H9 (cell line): ENCODE measurements at places on chromosomes 16 and 17. TPM values are rescaled to one million over a fixed set of nuclear protein-coding genes. Genes with fewer than 3 reads are reported as not detected.

DNA sequence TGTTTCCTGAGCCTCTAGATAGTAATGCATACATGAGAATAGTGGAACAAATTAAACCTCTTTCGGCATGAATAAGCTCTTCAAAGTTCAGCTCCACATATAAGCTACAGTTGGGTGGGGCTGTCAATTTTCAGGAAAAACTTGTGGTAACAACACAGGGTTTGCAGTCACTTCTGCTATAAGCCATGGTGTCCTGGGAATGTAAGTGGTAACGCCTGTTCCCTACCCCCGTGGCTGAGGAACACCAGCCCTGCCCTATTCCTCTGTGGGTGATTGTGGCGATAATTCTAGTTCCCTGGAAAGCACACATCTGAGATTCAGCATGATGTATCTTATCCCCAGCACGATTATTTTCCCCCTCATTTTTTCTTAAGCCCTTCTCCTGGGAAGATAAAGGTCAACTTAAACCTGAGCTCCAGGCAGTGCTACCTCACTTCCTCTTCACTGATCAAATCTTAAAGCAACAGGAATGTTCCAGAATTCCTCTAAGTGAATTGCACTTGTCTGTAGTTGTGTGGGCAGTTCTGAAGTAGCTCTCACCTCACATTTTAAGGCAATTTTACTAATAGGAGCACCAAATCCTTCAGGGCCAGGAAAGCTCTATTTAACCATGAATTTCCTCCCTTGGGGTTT is 500.7 kb upstream of the HSBP1 start:
- no peak for DNase-seq

- DNase-seq = no peak
These were observed 150.7 kb downstream of the SOCS1 start for GRCh38 chr16:11105038-11105903.

DNA sequence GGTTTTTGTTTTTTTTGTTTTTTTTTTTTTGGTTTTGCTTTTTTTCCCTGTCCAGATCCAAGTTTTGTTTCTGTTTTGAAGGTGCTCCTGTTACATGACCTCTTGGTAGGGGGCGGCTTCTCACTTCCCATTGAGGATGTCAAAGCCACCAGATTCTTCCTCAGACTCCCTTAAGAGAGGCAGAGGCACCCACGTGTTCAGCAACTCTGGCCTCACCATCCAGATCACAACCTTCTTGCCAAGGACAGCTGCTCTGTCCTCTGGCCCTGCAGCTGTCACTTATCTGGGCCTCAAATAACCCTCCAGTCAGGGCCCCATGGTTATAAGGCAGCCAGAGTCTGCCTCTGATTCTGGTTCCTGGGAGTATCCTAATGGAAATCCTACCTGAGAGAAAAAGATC is 208.5 kb downstream of the STX8 start:
- no peak for DNase-seq

DNA sequence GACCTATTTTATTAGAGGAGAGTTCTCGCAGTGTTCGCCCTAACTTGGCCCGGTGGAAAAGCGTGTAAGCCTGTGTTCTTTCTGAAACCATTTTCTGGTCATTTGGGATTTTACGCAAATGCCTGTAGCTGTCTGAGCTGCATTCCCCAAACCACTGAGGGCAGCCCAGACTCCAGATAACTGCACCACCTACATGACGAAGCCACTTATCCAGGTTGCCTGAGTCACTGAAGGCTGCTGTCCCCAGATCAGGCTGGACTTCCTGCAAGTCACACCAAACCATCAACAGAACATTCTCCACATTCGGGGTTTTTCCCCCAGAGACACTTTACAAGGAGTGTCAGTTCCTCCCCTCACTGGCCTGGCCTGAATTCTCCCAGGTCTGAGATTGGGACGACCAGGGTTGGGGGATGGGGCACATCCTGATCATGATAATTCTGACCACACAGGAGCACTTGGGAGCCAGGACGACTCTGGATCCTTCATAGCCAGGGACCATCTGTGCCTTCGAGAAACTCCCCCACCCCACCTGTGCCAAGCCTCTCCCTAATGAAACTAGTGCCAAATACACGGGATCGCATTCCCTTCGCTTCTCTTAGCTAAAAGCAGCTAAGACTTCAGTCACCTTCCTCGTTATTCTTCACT is 2.3 kb downstream of the RPRML start:
- DNase-seq = peak; percentile 72

DNA sequence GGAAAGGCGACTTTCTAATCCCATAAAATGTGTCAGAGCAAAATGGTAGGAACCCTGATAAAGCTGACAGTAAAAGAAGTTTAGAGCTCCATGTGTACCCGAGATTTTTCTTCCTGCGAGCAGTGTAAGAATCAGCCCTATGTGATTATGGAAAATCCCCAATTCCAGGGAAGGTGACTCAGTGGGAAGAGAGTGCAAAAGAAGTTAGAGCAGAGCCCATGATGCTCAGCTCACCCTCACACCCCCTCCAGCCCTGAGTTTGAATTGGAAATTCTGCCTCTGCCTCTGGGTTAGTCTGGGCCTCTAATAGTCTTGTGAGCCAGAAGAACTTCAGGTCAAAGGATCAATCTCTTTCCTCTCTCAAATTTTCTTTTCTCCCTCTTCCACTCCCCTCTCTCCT is 12.5 kb downstream of the C17orf78 start:
- no peak for DNase-seq

DNA sequence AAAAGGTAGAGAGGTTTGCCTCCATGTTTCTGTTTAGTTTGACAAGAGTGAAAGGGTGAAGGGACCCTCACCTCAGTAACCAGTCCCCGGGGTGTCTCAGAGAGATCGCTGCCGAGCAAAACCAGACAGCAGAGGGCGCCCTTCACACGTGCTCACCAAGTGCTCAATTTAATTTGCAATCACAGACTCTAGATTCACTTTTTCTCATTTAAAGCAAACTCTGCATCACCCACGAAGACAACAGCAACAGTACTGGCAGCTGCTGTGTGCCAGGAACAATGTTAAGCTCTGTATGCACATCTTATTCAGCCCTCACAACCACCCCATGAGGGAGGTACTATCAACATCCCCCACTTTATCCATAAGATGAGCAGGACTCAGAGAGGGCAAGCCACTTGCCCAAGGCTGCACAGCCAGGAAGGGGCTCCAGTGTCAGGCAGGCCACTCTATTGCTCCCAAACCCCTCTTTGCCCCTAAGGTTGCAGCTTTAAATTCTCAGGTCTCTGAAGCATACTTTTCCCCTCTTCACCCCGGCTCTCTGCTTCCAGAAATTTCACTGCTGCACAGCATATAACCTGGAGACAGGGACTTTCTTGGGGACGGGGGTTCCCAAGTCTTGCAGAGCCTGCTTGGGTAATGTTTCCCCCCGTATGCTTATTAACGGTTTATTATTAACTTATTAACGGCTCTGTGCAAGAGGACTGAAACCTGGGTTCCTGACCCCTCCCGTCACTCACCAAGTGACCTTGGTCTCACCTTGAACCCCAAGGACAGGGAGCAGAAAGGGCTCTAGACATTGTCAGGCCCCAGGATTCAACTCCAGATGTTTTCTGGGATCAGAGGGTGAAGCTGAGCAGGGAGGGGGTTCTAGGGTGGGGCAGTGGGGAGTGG is 70.9 kb downstream of the CNGB1 start:
- DNase-seq = peak; percentile 73

DNA sequence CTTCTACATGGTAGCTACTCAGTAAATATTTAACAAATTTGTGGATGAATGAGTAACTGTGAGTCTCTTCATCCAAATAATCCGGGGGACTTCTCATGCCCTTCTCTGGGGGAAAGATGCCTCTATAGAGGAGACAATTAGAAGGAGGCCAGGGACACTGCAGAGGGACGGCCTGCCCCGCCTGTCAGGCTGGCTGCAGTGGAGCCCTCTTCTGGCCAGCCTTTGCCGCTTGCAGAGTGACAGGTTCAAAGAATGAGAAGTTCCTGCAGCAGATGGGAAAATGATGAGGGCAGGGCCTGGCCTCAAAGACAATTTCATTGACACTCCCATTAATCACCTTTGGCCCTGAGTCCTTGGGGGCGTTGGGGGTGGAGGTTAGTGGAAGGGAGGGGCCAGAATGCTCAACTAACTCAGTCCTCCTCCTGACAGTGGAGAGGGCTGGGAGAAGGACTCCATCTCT is 339.0 kb downstream of the MAF start:
- DNase-seq = peak; percentile 74

- DNase-seq = no peak
These were observed 284.3 kb upstream of the CDH11 start for GRCh38 chr16:65406116-65406515.

GRCh38 chr16:4612474-4612931 is 2.2 kb downstream of the UBALD1 start:
- DNase-seq = peak; percentile 84

- peak; percentile 73 for DNase-seq
These were observed 23.2 kb downstream of the MAP3K14 start for GRCh38 chr17:45293413-45294211.

GRCh38 chr17:34533806-34534527 is 45.4 kb upstream of the TMEM132E start:
- no peak for DNase-seq

GRCh38 chr17:3658784-3659449 is 9.5 kb downstream of the TAX1BP3 start:
- DNase-seq = peak; percentile 33

DNA sequence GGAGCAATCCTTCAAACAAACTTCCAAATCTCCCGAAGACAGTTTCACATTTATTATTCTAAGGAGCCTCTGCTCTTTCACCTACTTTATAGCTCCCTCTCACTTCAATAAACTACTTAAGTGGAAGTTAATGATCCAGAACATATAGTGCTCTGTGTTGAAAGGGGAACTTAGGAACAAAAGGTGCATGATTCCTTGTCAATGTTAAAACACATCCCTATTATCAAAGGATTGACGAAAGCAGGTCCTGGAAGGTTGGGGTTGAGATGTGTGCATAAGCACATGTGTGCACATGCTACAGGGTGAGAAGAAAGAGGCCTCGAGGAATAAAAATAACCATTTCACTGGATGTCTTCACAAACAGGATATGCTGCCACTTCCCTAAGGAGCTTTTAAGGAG is 170.3 kb downstream of the SLC39A11 start:
- no peak for DNase-seq

- DNase-seq = no peak
These were observed 52.2 kb downstream of the TRARG1 start for GRCh38 chr17:1331708-1332107.

DNA sequence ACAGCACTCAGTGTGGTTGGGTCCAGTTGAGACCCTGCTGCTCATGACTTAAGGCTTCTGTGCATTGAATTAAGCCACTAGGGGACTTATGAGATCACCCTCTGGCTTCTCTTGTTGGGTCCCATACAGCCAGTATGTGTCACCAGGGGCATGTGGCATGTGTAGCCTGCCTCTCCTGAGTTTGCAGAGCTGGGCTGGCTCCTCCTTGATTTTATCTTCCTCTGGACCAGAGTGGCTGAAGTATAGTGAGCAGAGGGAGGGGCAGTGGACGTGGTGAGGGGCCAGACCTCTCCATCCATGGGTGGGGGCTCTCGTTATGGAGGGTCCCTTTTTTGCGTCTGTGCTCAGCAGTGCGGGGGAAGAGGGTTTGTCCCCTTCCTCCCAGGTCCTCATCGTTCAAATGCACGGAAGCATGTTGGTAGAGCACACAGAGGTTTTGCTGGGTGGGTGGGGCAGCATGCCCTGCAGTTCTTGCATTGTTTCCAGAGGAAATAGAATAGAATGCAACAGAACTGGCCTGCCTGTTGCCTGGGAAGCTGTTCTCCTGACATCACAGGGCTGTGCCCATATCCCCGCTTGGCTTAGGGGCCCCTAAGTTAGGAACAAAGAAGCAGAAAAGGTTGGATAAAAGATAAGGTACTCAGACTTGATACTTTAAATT is 77.4 kb downstream of the SPECC1 start:
- no peak for DNase-seq

DNA sequence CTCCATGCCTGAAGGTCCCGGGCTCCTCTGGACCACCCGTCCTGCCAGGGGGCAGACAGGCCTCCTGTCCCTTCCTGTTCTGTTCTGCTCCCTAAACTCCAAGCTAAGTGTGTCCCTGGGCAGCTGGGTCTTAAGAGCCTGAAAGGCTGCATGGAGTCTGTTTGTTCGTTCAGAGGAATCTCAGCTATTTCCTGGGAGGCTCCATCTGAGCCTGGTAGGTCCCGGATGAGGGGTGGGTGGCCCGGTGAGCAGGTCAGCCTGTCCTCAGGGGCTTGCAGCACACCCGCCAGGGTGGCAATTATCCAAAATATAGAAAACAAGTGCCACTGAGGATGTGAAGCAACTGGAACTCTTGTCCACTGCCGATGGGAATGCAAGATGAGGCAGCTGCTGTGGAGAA is 12.6 kb downstream of the ACTG1 start:
- peak; percentile 56 for DNase-seq

GRCh38 chr17:33322063-33322462 is 29.0 kb upstream of the ASIC2 start:
- no peak for DNase-seq

DNA sequence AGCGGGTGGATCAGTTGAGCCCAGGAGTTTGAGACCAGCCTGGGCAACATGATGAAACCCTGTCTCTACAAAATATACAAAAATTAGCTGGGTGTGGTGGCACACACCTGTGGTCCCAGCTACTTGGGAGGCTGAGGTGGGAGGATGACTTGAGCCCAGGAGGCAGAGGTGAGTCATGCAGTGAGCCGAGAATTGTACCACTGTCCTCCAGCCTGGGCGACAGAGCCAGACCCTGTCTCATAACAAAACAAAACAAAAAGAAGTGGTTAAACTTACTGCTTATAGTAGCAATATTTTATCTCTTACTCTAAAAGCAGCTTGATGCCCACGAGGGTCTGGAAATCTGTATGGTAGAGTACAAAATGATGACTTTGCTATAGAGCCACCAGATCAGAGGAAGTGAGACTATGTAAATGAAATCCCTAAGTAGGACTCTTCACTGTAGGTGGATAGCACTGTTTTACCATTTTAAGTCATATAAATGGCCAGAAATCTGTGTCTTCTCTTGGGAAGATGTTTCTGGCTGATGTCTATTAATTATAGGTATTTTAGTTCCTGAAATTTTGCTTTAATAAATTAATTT is 60.4 kb upstream of the MRC2 start:
- no peak for DNase-seq

DNA sequence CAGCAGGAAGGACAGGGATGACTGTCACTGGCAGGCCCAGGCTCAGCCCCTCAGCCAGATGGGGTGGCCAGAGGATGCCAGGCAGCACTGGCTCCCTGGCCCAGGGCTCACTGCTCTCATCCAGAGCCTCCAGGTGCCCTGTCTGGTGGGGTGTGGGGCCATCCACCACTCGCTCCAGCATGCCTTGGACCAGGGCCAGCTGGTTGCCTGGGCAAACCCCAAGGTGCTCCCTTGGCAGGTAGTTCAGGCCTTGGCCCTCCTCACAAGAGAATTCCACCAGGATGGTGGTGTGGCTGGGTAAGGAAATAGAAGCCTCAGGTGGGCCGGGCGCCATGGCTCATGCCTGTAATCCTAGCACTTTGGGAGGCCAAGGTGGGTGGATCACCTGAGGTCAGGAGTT is 29.4 kb downstream of the LGALS9 start:
- DNase-seq = no peak

The CSH2 gene
- total RNA-seq = not detected in 2 replicates

The KLHL10 gene
- total RNA-seq = 0.22 and 0.46 TPM in 2 replicates

The GPR179 gene
- total RNA-seq = not detected in 2 replicates

The SCIMP gene
- not detected in 2 replicates for total RNA-seq

The NFATC3 gene
- 31.6 and 33.0 TPM in 2 replicates for total RNA-seq

The SOCS7 gene
- total RNA-seq = 28.7 and 31.0 TPM in 2 replicates

The FSCN2 gene
- total RNA-seq = 1.0 and 1.6 TPM in 2 replicates

The RTN4RL1 gene
- 0.18 and 0.22 TPM in 2 replicates for total RNA-seq

The EPN3 gene
- total RNA-seq = 1.9 and 2.2 TPM in 2 replicates

The TEX19 gene
- total RNA-seq = 1.4 and 1.5 TPM in 2 replicates
